ENCODE measurements at places on chromosomes 3 and 15.
A peak's percentile ranks its signal among the peaks of the same experiment; 100 is the strongest.

- no peak for DNase-seq
Observed at GRCh38 chr3:106124818-106125217, 256.0 kb upstream of the CBLB start.

- DNase-seq = no peak
Observed at GRCh38 chr15:49964061-49964460, 155.0 kb downstream of the ATP8B4 start.

- no peak for DNase-seq
Observed at GRCh38 chr3:42263354-42264346, 2.3 kb downstream of the CCK start.

GRCh38 chr3:66336333-66336766 lies 115.5 kb downstream of the SLC25A26 start:
- DNase-seq = no peak

- no peak for DNase-seq
Observed at GRCh38 chr3:194352667-194353246, 1.6 kb upstream of the CPN2 start.

GRCh38 chr15:49339656-49340055 lies 83.4 kb upstream of the FGF7 start:
- DNase-seq = no peak

- DNase-seq = no peak
Observed at GRCh38 chr15:92012368-92012629, 158.8 kb downstream of the SLCO3A1 start.

- no peak for DNase-seq
Observed at GRCh38 chr3:71881041-71881440, 96.1 kb upstream of the PROK2 start.

- DNase-seq = no peak
Observed at GRCh38 chr3:88059380-88060170, 520 bp downstream of the ZNF654 start.

GRCh38 chr3:31728403-31728802 lies 195.7 kb downstream of the STT3B start:
- DNase-seq = no peak

DNA sequence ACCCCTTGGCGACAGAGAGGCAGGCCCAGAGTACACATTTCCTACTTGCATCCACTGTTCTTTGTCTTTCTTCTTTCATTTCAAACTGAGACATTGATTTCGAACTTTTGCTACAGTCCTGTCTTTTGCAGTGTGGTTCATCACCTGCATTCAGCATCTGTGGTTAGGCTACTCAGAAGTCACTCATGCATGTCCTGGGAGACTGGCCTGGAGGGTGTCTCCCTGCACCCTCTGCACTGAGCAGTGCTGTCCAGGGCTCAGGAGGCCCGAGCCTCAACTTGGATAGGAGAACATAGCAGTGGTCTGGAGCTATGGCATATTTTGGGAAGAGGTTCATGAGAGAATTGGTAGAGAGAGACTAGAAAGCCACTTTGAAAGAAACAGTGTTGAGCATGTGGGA lies 240.2 kb upstream of the TPRG1 start:
- DNase-seq = no peak

- no peak for DNase-seq
Observed at GRCh38 chr15:39789736-39790135, 7.1 kb upstream of the FSIP1 start.

GRCh38 chr15:90101969-90102890 lies at the start of gene IDH2:
TSS of gene IDH2 (minus strand) at chr15:90102468. CDS start at chr15:90102390, 78 bp downstream.
- DNase-seq = peak; percentile 59

DNA sequence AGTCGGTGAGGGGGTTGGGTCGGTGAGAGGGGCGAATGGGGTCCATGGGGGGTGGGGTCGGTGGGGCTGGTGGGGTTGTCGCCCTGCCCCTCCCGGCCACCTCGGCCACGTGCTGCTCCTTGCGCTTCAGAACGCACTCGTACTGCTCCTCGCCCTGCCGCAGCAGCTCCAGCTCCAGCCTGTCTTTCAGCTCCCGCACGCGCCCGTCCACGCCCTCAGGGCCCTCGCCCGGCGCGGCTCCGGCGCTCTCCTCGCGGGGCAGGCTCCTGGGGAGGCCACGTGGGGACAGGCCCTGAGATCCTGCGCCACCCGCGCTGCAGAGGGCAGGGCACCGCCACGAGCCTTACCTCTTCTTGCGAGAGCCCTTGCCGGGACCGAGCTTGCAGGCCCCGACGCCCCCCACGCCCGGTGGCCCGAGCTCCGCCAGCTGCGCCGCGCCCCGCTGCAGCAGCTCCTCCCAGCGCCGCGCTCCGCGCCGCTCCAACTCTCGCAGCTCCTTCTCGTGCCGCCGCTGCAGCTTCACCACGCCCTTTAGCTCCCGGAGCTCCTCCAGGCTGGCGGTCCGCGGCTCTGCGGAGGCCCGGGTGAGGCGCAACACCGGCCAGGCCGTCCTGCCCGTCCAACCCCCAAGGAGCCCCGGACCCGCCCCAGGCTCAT lies 8.2 kb upstream of the ANKRD63 start:
- peak; percentile 42 for DNase-seq

DNA sequence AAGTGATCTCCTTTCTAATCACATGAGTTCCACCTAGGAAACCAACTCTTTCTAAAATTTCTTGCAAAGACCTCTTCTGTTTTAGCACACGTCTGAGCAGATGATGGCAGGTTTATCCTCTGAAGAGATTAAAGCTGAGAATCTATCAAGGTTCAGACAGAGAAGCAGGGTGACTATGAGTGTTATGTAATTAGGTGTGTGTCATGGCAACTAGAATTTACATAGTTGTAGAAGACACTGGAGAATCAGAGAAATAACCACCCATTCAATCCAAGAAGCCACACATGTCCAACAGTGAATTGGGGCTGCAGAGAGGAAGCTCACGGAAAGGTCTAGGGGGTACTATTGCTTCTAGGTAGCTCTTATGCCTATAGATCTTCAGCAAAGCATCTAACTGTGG lies 600.5 kb downstream of the PYDC2 start:
- no peak for DNase-seq

GRCh38 chr3:52124766-52125165 lies 29.5 kb downstream of the POC1A start:
- no peak for DNase-seq

- no peak for DNase-seq
Observed at GRCh38 chr3:33041909-33042308, 55.0 kb downstream of the GLB1 start.

DNA sequence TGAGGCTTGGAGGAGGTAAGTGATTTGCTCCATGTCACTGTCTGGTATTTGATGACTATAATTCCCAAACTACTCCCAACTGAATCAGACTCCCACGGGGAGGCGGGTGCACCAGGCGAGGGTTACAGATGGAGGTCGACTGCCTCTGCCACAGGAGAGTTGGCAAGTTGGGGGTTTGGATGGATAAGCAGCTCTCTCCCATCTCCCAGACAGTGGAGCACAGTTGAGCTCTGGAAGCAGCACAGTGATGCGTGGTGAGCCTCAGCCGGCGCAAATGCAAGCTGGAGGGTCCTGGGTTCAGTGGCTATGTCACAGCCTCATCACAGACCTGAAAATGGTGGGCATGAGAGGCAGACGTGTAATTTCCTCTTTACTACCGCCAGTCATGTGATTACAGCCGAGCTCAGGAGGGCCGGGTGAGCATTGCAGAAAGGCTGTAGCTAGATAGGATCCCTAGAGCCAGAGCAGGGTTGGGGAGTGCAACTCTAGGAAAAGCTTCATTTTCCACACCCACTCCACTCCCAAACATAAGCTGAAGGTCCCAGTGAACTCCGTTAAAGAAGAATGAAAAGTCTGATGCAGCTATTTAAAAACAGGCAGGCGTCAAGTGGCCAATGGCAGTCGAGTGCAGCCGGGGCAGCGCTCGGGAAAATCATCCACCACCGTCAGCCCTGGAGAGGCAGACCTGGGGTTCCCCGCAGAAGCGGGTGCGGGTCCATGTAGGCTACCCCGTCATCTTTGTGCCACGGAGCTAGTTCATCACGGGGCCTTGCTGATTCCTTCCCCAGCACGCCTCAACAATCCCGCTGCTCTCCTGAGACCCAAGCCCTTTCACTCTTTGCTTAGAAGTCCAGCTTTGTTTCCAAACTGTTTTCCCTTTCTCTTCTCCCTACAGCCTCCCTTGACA lies 33.3 kb upstream of the VPS8 start:
- peak; percentile 37 for DNase-seq

DNA sequence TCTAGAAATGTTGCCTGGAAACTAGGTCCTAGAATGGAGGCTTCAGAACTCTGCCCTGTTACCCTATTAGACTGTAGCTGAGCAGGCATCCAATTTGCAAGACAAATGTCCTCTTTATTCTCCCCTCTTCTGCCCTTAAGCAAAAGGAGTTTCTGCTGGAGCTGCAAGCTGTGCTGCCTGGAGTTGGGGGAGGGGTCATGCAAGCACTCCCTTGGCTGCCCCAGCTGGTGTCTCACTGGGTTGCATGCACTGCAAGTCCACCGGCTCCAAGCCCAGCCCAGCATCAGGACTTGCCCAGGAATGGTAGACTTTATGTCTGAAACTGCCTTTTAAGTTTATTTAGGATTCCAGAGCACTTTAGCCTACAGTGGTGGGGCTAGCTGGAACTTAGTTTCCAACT lies 15.7 kb upstream of the RBP2 start:
- no peak for DNase-seq

GRCh38 chr3:65636326-65636725 lies 402.4 kb downstream of the MAGI1 start:
- no peak for DNase-seq

- no peak for DNase-seq
Observed at GRCh38 chr15:72515591-72516389, 41.7 kb downstream of the ARIH1 start.

DNA sequence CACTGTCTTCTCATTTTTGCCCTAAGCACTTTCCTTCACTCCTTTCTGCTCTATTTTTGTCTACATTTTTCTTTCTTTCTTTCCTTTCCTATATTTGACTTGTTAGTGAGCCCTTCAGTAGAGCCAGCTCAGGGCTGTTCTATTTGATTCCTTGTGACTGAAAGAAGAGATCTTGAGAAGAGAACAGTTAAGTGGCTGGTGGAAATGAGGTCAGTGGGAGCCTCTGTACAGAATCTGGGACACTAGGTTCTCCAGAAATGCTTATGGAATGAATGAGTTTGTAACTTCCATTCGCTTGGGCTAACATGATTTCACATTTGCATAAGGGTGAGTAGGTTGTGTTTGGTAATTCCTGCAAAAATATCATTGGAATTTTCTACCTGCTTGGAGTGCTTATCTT lies 45.6 kb downstream of the CACNA2D3 start:
- DNase-seq = no peak

- DNase-seq = no peak
Observed at GRCh38 chr3:104291878-104292277, 1074.8 kb upstream of the ALCAM start.

DNA sequence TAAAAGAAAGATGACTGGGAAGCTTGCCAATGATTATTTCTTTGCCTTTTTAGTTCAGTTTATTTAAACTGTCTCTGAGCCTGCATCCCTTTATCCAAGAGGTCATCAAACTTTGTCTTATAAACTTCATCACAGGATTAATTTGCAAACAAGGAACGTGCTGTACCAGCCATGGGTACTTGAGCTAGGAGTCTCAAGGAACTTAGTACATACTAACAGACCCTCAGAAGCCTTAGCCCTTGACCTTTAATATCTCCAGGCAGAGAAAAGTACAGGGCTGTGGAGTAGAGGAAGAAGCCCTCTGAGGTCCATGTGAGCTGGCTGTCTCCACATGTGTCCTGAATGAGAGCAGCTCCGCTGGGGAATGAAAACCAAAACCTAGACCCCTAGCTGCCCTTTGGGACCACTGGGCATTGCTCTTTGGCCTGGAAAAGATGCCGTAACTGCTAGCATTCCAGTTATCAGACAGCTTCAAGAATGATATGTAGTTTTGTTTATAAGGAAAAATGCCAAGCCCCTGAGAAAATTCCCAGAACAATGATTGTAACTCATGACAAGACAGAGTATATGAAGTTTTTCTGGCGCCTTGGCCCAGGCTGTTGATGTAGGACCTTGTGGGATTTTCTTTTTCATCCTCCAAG lies 92.1 kb downstream of the ASB7 start:
- DNase-seq = no peak

DNA sequence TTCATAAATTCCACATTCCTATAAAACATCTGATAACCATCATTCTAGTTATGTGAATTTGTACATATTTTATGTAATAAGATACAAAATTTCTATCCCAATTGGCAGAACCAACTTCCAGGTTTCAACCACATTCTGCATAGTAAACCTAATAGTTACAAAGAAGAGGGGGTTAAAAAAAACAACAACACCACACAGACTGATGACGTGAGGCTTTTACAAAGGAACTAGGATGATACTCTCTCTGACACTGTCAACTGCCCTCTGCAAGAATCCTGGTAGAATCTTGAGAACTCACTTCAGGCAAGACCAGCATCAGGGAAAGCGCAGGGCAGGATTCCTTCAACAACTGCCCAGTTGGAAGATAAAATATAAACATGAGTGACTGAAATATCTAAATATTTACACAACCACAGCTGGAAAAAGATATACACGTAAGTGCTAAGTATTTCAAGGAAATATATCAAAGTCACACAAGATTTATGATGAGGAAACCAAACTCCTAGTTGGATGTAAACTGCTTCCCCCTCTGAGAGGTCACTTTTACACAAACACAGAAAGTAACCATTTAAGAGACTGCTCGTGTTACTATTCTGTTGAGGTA lies 816.4 kb downstream of the ROBO1 start:
- DNase-seq = no peak

Data from NCI-H2227 treated with DMSO at 0.1 percent for 48 hours (cell line).